ENCODE measurements at places on chromosomes 2 and 18.

DNA sequence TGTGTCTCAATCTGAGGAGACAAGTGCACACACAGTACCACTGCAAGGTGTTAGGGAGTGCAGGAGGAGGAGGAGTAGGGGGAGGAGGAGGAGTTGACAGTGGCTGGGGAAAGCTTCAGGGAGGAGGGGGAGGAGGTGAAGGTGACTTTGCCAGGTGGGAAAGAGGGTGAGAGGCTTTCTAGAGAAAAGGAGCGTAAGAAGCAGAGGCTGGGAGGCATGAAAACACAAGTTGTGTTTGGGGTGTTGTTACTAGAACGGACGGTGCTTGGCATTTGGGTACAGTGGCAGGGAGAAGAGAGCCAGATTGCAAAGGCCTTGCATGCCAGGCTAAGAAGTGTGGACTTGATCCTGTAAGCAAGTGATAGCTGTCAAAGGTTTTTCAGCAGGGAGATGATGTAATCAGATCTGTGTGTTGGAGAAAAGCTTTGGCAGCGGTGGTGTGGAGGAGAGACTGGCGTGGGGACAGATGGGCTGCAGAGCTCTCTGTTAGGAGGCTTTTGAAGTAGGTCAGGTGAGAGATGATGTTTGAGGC is 16.2 kb downstream of the TANC1 start:
- no peak for DNase-seq

DNA sequence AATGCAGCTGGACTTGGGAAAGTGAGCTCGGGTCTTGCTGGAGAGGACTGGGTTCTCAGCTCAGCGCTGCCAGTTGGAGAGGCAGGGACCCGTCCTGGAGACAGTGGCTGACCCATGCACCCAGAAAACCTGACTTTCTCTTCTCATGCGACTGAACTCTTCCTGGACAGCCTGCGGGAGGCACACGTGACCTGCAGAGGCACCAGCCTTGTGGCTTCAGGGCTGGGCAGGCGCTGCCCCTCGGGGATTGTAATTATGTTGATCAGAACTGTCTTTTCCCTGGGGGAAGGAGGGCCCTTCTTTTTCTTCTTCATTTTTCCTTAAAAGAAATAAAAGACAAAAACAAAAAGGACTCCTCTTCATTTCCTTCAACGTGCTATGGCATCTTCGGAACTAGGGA is 198.1 kb downstream of the VAPA start:
- DNase-seq: no peak

- no peak for DNase-seq
Observed at GRCh38 chr2:42316910-42317309, 44.1 kb downstream of the COX7A2L start.

DNA sequence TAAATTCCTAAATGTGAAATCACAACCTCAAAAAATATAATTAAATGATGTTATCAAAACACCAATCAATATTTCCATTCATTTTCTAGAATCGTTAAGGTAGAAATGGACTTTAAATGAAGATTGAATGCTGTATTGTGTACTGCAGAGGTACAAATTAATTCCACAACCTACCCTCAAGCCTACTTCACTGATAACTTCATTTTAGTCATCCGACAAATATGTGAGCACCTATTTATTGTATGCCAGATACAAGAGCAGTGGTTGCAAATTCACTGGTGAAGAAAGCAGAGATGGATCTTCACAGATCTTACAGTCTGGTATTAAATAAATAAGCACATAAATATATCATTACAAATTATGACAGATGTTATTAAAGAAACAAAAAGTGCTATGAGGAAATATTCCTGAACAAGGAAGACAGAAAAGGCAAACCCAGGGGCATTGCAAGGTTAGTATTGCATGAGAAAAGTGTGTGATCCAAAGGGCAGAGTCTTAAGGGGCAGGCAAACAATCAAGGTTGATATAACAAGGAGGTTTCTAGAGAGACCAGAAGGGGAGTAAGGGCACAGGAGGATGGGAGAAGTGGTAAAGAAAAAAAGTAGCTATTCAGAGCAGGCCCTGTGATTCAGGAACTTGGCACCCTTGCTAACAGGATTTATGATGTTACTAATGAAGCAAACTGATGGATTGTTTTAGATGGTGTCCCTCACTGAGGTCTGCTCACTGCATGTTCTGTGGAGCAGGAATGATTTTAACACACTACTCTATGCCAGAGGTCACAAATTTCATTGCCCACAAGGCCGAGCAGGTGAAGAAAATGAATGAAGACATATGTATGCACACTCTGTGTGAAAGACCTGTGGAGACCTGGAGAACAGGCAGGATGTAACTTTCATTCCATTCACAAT is 128.0 kb upstream of the CCDC150 start:
- DNase-seq: no peak

GRCh38 chr2:150522269-150522668 is 34.8 kb upstream of the RND3 start:
- DNase-seq: no peak

DNA sequence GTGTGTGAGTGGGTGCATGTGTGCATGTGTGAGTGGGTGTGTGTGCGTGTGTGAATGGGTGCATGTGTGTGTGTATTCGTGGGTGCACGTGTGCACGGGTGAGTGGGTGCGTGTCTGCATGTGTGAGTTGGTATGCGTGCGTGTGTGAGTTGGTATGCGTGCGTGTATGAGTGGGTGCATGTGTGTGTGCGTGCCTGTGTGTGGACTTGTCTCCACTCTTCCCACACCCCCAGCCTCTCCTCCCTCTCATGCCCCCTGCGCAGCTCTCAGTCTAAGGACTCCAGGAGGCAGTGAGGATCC is 5.1 kb upstream of the OTOF start:
- no peak for DNase-seq

DNA sequence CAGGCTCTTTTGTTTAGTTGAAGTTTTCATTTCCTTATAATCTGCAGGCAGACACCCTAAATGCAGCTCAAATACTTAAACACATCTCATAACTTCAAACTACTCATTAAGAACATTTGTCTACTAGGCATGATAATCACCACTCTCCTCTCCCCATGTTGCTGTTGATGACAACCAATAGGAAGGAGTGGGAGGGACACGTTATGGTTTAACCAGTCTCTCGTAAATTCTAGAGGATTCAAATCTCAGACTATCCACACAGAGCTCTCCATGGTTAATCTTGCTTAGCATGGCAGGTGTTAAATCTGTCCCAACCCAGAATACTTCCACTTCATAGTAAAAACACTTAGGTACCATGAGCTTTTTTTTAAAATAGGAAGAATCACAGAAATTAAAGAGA is 127.4 kb upstream of the AQP4 start:
- DNase-seq: no peak

DNA sequence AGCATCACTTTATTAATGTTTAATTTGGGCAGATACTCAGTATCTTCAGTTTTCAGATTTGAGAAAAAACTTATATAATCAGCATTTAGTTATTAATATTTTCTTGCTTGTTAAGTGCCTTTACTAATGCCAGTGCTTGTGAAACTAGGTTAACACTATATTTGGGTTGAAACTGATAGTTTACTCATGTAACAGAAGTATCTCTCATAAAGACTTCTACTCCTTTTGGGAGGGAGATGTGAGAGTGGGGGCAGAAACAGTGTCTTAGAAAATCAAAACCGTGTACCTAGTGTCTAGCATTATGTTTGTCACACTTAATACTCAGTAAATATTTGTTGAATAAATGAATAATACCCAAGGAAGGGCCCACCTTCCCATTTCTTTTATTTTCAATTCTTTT is 129.5 kb downstream of the MSTN start:
- no peak for DNase-seq

DNA sequence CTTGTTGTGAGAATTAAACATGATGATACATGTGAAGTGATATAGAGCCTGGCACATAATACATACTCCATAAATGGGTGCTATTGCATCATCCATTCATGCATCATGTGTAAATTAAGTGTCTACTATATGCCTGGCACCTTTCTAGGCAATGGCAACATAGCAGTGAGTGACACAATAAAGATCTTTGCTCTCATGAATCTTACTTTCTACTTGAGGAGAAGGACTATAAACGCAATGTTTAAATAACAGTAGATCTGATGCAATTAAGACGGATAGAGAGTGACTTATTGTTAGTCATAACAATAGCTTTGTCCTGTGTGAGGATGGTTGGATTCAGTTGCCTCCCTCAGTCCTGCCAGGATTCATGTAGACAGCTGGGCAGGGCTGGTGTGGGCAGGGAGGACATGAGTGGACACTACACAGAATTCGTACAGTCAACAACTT is 88.4 kb upstream of the NPAS2 start:
- DNase-seq: no peak

Data from stimulated activated CD4-positive, alpha-beta T cell treated with anti-CD3 and anti-CD28 coated beads, Interleukin-4, amount 100 ng/mL, for 48 hours (primary cell).